Stimulated activated CD8-positive, alpha-beta memory T cell treated with anti-CD3 and anti-CD28 coated beads, Interleukin-15, amount 100 ng/mL, for 24 hours (primary cell): ENCODE measurements at places on chromosomes 2 and 18.

- no peak for DNase-seq
Measured at GRCh38 chr18:5759194-5759593, 136.1 kb downstream of the TMEM200C start.

- no peak for DNase-seq
Measured at GRCh38 chr18:48622911-48623431, 84.1 kb downstream of the CTIF start.

- no peak for DNase-seq
Measured at GRCh38 chr2:179336782-179337534, 72.3 kb upstream of the SESTD1 start.

- no peak for DNase-seq
Measured at GRCh38 chr2:226544596-226545210, 254.9 kb downstream of the IRS1 start.

DNA sequence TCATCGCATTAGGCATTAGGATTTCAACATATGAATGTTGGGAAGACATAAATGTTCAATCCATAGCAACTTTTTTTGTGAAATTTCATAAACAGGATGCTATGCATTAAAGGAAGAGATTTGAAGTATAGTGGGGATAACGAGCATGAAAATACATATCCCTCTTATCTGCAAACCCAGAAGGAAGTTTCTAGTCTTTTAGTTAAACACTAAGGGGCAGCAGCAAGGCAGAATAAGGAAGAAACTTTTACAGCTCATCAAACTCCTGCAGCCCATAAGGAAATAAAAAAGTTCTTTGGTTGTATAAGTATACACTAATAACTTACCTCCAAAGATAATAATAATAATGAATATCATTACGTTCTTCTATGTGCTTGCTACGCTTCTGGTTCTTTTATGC is 81.5 kb downstream of the CD226 start:
- no peak for DNase-seq

DNA sequence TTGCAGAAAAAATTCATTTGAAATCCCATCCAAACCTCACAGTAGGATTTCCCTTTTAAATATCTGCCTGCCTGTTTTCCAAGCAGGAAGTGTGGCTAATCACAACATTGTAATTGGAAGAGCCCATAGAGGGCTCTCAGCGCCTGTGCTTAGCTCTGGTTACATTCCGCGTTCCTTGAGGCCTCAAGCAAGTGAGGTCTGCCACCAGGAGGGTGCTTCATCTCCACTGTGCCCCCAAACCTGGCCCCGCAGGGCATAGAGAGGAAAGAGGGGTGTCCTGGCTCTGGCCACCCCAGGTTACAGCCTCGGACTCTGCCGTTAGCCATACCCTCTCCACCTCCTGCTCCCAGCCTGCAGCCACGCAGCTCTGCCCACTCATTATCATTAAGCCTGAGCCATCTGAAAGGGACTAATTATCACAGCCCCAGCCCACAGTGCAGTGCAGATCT is 214.8 kb downstream of the SP3 start:
- no peak for DNase-seq

DNA sequence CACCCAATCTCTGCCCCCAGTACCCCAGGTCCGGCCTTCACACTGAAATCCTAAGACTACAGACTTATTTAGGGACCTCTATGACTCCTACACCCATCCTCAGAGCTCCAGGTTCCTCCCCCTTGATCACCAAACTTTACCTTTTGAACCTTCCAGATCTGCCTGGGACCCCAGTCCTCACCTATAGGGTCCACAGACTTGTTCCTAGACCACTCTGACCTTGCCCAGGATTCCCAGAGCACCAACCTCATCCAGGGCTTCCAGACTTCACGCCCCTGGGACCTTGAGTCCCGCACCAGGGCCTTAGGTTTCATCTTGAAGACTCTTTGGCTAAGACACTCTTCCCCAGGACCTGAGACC is 462 bp downstream of the CHCHD5 start:
- DNase-seq = no peak

GRCh38 chr2:69582582-69583176 is 60.9 kb downstream of the AAK1 start:
- DNase-seq = no peak

DNA sequence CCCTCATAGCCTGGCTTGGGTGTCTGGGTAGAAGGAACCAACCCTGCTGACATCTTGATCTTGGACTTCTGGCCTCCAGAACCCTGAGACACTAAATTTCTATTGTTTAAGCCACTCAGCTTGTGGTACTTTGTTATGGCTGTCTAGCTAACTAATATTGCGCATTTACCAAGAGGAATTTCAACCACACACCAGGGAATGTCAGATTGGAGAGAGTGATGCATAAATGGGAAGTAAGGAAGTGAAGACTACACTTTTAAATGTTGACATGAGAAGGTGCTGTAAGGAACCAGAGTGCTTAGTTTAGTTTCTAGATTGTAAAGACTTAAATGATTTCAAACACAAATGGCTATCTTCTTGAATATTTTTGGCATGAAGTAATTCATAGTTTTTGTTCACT is 98.9 kb upstream of the ITGB6 start:
- no peak for DNase-seq

DNA sequence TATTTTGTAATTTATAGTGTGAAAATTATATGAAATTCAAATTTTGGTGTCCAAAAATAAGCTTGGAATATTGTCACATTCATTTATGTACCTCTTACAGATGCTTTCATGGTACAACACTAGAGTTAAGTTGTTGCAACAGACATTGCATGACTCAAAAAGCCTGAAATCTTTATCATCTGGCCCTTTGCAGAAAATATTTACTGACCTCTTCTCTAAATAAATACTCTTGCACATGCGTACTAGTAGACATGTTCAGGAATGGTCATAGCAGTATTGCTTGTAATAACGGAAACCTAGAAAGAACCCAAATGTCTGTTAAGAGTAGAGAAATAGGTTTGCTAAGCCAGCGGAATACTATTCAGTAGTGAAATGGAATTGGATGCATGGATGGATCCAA is 60.4 kb downstream of the GALNT1 start:
- no peak for DNase-seq

DNA sequence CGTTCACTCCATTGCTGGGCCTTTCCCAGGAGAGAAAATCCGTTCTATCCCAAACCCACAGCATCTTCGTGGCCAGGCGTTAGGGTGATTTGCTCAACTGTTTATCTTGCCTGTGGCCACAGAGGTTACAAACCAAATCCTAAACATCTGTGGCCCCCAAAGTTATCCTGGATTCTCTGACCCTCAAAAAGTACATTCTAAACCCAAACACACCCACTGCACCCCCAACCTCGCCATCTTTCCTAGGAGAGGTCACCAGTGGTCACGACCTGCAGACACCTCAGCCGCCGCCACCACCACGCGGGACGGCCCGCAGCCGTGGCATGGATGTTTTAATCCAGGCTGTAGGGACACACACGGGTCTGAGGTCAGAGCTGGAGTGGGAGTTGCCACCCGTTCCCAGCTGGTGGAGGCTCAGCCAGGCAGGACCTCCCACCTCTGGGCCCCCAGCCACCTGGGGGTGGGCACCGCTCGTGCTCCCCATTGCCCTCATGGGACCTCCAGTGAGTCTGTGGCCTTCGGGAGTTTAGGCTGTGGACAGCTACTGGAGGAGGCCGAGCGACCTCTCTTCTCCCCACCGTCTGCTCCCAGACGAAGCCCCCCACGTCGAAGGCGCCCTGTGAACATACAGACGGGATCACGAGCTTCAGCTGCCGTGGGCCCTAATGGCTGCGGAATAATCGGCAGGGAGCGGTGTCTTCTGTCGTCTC is 72.0 kb downstream of the KCNG2 start:
- DNase-seq = no peak

- DNase-seq = no peak
Measured at GRCh38 chr2:50042771-50043170, 888.5 kb upstream of the FSHR start.

GRCh38 chr2:165655661-165656060 is 138.4 kb downstream of the GALNT3 start:
- DNase-seq = no peak

GRCh38 chr18:37674570-37674969 is 109.0 kb upstream of the CELF4 start:
- no peak for DNase-seq

DNA sequence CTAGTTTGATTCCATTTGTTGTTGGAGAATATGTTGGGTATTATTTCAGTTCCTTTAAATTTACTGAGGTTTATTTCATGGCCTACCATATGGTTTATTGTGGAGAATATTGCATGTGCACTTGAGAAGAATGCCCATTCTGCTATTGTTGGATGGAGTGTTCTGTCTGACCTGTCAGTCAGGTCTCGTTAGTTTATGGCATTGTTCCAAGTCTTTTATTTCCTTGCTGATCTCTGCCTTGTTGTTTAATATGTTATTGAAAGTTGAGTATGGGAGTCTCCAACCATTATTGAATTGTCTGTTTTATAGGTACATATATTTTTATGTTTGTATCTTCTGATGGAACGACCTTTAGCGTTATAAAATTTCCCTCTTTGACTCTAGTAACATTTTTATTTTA is 86.3 kb downstream of the PTPN4 start:
- no peak for DNase-seq

- no peak for DNase-seq
Measured at GRCh38 chr18:25053466-25053865, 298.5 kb downstream of the ZNF521 start.

GRCh38 chr2:120385355-120386127 is 39.6 kb downstream of the INHBB start:
- no peak for DNase-seq

DNA sequence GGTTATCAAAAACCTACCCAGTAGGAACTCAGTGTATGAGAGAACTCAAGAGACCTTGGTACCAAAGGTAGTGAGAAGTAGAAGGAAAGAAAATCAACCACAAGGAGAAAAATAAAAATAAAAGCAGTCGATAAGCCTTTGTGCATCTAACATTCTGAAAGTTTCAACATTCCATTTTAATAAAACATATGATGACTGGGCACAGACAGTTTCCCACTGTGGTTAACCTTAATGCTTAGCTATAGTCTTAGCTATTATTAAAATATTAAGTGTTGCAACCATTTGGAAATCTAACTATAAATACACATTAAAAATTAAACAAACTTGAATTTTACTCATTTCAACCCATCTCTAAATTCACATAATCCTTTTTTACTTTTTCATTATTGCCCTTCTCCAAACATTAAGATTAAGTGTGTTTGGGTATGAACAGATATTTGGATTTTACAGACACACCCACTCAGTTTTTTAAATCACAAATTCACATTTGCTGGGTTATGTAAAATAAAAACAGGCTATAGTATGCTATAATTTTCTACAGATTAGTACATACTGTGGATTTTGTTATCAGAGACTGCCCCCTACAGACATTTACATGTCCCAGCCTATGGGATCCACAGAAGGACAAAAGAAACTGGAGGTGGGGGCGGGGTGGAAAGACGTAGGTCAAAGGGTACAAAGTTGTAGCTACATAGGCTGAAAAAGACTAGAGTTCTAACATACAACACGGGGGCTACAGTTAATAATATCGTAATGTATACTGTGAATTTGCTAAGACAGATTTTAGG is 32.8 kb downstream of the SRBD1 start:
- no peak for DNase-seq

DNA sequence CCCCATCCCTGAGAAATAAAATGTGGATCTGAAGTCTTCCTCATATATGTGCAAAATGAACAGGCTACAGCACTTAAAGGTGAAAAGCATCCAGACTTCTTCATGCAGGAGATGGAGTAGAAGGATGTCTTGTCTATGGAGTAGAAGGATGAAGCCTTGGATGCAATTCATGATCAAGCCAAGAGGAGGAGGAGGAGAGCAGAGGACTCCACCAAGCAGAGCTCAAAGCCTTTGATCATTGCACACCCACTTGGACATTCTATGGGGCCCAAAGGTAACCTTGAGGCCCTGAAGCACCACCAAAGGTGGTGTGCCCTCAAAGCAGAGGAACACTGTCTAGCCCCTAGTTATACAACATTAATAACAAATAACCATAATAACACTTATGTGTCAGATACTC is 17.3 kb downstream of the ACMSD start:
- no peak for DNase-seq

DNA sequence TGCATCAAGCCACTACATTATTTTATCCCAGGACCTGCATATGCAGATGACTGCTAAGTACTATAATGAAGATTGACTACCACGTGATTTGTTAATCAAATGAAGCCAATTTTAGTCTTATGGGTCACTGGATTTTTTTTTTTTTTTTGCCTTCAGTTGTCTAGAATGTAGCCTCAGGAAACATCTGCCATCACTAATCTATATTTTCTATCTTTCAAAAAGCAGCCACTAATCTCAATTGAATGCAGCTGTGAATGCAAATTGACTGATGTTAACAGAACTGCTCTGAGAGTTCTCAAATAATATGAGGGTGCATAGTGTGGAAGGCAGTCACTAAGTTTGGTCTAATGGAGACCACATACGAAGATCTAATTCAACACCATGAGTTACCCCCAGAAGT is 106.3 kb downstream of the ABCA12 start:
- no peak for DNase-seq

GRCh38 chr2:127305990-127306585 is 12.1 kb upstream of the ERCC3 start:
- no peak for DNase-seq

GRCh38 chr2:203681978-203682377 is 24.5 kb upstream of the CD28 start:
- DNase-seq = no peak

DNA sequence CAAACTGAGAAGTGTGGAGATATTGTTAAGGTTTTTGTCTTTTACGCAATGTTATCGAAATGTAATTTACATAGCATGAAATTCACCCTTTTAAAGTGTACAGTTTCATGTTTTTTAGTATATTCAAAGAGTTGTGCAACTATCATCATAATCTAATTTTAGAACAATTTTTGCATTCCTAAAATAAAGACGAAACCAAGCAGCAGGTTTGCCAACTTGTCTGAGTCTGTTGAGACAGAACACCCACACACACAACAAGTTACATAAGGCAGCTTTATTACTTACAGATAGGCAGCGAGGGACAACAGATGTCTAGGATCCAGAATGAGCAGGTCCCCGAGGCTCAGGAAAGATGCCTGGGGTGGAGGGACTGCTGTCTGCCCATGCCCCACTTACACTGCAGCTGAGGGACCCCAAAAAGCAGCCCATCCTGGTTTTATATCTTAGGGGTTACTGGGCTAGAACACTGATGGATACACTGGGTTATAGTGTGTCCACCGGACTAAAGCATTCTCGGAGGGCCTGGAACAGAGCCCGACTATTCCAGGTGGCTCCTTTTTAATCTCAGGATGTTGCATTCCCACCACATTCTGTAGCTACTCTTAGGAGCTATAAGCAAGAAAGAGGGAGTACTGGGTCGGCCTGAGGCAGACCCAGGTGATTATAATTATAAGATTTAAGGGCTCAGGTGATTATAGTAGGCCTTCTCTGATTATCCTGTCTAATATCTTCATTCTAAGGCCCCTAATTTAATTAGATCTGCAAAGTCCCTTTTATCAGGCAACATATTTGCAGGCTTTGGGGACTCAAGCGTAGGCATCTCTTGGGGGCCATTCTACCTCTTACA is 150.2 kb upstream of the DOK6 start:
- DNase-seq = no peak

DNA sequence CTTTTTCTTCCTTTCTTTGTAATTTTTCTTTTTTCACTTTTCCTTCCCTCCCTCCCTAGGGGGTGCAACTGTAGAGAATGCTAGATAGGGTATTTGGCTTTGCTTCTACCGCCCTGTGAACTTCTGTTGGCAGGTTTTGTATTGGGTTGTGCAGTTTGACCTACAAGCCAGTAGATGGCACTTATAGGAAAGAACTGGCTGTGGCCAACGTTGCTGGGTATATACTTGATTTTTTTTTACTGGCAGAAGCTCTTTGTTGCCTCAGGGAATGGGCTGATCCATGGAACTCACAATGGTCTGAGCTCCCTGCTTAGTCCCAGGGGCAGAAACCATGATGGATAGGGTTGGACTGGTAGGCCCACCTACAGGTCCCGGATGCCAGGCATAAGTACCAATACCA is 1019.5 kb upstream of the LRRTM1 start:
- no peak for DNase-seq
